NCI-H1105 treated with DMSO at 0.1 percent for 48 hours (cell line): ENCODE measurements at places on chromosomes 4 and X.

DNA sequence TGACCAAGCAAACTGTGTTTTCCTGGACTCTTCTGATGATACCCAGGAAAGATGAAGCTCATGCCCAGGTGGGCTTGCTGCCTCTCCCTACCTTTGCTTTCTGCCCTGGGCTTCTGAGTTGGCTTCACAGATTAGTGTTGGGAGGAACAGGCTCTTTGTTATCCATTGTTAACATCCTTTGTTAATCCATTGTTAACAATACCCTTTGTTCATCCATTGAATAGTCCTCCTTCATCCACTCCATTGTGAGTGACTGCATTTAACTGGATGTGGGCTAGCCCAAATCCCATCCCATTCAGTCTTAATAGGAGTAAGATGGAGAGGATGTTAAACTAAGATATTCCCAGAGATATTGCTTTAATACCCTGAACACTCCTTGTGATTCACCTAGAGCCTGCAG lies 199.0 kb upstream of the LNX1 start:
- DNase-seq: no peak

GRCh38 chr4:140762202-140762601 lies 6.0 kb upstream of the TBC1D9 start:
- DNase-seq: no peak

GRCh38 chrX:108699368-108699767 lies 37.0 kb downstream of the IRS4 start:
- peak; percentile 38 for DNase-seq

DNA sequence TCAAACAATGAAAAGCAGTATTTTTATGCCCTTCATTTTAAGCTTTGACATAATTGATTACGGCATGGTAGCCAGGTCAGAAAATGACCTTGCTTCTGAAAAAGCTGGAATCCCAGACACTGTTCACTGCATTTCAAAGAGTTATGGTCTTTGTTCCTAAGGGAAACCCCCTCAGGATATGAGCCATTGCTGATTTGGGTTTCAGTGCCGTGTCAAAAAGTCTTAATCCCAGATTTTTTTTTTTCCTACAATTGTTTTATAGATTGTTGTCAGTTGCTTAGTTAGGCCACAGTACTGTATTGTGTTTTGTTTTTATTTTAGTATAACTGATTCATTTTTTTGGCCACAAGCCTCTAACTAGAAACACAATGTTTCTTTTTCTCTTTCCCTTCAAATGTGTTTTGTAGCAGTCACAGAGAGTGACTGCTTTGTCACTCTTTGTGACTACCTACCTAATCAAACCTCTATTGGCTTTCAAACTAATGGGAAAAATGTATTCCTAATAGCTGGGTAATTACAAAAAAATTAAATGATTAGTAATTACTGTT lies 10.3 kb downstream of the WDR44 start:
- DNase-seq: no peak

- no peak for DNase-seq
These were observed 292.6 kb downstream of the FBXO8 start for GRCh38 chr4:173990869-173991210.

DNA sequence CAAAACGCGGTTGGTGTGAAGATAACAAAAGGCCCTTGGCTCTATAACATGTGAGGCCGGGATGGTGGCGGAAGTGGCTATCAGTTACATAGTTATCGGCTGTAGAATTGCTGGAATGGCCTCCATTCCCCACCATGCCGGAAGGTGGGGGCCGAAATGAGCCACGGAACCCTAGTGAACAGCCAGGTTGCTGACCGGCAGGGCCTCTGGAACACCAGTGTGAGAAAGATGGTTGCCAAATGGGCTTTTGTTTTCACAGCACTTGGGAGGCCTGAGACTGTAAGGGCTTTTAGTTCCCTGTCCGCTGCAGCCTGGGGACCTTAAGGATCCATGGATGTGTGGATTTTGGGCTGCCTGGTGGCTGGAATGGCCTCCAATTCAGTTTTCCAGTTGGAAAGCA lies 23.3 kb upstream of the ARX start:
- DNase-seq: no peak

DNA sequence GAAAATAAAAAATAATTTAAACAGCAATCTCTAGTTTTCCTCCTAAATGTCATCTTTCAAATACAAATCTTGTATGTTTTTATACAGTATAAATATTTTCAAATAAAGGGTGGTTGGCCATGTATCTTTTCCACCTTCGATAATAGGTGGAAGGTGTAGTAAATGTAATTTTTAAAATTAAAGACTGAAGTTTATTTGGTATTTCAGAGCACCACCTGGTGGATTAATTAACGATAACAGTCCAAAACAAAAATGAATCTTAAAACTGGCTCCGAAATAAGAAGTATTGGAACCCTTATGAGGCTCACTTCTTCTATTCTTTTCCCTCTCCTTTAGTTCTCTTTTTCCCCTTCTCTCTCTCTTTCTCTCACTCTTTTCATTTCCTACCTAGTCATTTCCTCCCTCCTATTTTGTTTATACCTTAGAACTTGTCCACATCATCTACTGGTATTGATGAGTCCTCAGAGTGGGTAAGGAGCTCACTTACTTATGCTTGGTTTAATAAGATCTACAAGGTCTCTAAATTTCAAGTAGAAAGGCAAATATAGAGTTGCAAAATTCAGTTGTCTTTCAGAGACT lies 82.9 kb upstream of the EXOC1L start:
- DNase-seq: no peak

GRCh38 chr4:41304221-41304620 lies 47.5 kb downstream of the UCHL1 start:
- no peak for DNase-seq

DNA sequence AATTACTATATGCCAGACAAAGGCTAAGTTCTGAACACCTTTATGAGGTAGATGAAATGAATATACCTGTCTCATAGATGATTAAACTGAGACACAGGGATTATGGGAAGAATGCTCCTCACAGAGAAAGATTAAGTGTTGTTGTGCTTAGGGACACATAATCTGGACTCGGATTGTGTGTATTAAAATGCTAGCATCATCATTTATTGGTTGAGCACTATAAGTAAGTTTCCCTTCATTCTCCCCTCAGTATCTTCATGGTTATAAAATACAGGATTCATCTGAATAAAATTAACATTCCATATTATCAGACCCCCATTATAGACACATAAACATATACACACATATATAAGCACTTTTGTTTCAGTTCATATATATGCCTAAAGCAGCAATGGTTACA lies 463.5 kb downstream of the PPP4R3C start:
- no peak for DNase-seq

- no peak for DNase-seq
These were observed 102.0 kb downstream of the FNIP2 start for GRCh38 chr4:158870626-158871334.

DNA sequence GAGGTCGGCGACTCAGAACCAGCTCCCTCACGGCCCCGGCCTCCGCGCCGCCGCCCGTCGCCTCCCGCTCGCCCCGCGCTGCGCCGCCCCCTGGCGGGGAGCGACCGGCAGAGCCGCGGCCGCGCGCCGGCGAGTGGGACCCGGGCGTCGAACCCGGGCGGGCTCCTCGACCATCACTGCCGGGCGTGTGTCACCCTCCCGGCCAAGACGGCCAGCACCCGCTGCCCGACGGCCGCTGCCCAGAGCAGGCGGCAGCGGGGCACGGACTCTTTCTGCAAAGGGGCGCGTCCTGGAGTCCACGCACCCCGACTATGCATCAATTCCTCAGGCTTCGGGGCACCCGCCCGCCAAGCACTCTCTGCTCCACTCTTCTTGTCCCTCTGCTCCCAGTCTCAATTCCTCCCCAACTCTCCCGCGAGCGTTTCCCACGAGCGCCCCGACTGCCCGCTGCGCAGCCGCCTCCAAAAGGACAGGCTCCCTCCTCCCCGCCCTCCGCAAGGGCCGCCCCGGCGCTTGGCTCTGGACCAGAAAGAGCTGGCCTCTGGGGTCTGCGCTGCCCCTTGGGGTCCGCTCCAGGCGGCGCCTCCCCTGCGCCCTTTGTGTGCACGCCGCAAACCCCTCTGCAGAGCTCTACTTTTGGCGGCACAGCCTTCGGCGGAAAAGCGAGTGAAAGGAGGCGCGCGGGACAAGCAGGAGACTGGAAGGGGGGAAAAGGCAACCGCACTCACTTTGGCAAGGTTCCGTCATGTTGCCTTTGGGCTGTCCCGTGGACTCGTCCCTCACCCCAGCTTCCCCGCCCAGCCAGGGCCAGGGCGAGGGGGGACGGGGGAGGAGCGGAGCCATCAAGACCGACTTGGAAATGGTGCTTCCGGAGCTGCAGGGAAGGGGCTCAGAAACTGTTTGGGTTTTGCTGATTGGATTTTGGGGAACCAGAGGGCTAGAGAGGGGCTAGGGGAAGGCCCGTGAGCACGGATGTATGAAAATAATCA lies 1.0 kb downstream of the PDE5A start:
- peak; percentile 47 for DNase-seq

- DNase-seq: peak; percentile 42
These were observed 51.1 kb downstream of the UGT2B7 start for GRCh38 chr4:69147334-69147733.

GRCh38 chr4:159606835-159607234 lies 504.0 kb downstream of the RAPGEF2 start:
- no peak for DNase-seq
